ENCODE measurements at places on chromosomes 3 and 15.
A peak's percentile ranks its signal among the peaks of the same experiment; 100 is the strongest.

GRCh38 chr3:174854987-174855386 is 4.1 kb upstream of the NAALADL2 start:
- no peak for DNase-seq

DNA sequence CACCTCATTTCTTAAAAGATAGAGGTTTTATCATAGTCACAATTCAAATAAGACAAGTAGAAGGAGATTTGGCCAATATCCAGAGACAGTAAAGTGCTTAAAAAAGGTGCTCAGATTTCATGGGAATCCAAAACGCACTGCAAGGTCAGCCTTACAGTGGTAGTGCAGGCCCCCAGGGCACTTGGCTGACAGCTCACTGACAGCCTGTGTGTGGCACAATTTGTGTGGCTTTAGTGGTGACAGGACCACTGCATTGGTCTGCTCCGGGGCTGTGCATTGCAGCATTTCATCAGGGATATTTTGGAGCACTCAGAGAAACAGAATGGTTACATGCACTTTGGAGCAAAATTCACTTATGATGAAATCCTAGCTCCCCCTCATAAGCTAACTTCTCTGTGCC is 544.3 kb downstream of the NTRK3 start:
- DNase-seq = no peak

DNA sequence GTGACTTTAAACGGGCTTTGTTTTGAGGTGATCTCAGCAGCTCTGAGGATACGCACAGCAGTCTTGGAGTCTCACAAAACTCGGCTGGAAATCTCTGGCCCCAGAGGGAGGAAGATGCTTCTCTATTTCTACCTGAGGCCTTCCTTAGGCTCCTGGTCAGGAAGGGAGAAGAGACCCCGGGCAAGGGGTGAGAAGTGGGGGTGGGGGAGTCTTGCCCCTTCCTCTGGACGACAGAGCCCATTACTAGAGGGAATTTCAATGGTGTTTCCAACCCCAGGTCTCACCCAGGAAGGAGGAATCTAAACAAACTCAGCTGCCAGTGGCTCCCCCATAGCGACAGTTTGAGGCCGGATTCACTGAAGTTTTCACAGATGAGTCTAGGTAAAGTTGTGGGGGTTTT is 37.4 kb upstream of the PCSK6 start:
- DNase-seq = no peak

DNA sequence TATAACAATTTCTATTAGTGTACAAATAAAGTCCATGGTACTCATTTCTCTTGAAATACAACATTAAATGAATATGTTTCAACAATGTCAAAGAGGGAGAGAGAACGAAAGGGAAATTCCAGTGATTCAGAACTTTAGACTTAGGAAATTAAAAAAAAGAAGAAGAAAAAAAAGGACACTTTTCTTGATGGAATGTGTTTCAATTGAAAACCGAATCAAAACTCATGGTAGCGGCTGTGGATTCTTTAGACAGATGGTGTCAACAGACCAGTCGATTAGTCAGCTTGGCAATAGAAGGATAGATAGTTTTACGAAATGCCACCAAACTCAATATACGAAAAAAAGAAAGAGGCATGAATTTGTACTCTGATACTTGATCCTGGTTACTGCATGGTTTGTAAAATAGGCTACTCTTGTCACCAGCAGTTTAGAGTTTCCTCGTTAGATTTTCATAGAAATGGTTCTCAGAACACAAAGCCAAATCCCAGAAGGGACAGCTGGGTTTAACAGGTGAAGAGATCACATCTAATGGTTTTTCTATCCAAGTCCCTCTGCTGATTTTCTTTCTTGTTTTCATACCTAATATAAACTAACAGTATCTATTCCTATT is 793.5 kb downstream of the ROBO1 start:
- no peak for DNase-seq

GRCh38 chr3:196517162-196517800 is 2.1 kb upstream of the SMCO1 start:
- no peak for DNase-seq

- DNase-seq = no peak
Measured at GRCh38 chr15:29518442-29518841, 248.8 kb upstream of the NSMCE3 start.

DNA sequence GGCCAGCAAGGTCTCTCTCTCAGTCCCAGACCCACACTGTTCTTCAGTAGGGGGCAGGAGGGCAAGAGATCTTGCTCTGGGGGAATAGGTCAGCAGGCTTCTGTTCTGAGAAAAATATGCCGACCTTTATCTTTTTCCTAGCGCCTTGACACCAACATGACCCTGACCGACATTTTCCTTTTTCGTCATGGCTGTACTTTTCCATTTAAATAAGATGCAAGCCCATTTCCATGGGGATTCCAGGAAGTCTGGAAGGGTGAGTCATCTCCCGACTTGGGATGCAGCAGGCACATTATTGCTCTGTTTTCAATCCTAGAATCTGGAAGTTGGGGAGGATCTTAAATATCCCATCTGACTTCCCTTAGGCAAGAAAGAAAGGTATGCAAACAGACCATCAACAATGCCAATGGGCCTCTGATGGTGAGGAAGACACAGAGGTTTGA is 261.5 kb upstream of the LRTM1 start:
- DNase-seq = no peak

DNA sequence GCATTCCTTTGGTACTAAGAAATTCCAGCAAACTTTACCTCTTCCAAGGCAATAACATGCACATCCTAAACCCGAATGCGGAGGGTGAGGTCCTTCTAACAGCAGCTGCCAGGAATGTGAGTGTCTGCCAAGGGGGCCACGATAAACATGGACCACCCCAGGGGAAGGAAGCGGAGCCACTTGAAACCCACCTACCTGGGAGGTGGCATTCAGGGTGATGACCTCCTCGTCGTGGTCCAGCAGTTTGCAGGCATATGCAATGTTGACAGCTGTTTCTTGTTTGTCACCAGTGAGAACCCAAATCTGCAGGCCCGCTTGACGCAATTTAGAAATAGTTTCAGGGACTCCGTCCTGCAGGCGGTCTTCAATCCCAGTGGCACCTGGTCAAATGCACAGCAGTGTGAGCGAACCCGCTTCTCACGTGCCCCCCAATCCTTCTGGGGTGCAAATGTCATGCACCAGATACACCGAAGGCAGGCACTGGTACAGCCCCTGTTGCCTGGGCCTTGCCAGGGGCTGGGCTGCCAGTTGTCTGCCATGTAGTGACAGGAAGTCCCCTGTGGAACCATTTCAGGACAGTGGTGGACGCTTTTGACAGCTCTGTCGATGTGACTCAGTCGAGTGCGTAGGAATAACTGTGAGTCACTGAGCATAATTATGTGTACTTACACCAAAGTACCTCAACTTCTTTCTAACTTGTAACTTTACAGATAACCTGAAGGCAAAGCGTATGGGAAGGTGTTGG is 161.2 kb downstream of the ATP10A start:
- no peak for DNase-seq

GRCh38 chr15:49826640-49827234 is 205.9 kb downstream of the DTWD1 start:
- no peak for DNase-seq

GRCh38 chr3:117696851-117697407 is 987.4 kb downstream of the TUSC7 start:
- no peak for DNase-seq

DNA sequence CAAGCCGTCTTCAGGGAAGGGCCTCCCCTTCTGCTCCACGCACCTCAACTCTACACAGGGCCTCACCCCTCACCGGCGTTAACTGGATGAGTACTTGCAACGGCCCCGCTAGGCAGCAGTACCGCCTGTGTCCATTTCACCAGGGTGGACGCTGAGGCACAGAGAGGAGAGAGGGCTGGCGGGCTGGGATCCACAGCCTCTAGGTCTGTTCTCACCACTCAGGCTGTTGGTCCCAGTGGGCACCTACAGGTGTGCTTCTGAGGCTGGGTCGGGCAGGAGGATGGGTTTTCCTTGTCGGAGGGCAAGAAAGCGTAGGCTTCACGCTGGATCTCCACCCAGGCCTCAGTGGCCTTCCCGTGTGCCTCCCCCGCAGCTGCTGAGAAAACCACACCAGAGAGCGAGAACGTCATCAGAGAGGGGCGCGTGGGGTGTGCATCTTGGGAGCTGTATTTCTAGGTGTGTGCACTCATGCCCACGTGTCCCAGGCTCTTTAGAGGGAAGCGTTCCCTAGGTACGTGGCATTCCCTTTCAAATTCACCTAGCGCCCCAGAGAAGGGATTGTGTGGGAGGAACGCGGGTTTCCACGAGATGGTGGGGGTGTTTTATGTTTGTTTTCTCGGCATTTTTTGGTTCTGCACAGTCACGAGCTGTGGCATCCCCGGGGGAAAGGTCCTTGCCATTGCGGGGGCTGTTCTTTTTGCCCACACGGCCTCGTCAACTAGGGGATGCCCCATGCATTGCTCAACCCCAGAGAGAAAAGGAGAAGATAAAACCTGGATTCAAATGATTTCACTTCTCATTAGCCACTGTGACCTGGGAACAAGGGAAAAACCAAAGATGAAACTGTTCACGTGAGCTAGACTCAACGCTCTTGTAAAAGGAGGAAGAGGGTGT is 67.7 kb downstream of the MGLL start:
- DNase-seq = no peak

DNA sequence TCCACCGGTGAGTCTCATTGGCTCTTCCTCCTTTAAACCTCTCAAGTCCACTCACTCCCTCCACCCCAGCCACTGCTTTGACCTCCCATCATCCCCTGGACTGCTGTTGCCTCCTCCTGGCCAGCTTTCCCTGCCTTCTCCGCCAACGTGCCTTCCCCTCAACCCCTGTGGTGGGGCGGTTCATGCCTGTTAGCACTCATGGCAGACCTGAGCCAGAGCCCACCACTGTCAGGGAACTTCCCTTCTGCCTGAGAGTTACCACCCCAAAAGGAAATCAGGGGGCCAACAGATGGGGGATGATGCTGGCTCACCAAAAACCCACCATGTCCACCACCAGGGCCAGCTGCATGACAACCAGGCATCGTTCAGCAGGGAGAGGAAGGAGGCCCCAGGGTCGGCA is 44.2 kb upstream of the SLC6A1 start:
- no peak for DNase-seq

DNA sequence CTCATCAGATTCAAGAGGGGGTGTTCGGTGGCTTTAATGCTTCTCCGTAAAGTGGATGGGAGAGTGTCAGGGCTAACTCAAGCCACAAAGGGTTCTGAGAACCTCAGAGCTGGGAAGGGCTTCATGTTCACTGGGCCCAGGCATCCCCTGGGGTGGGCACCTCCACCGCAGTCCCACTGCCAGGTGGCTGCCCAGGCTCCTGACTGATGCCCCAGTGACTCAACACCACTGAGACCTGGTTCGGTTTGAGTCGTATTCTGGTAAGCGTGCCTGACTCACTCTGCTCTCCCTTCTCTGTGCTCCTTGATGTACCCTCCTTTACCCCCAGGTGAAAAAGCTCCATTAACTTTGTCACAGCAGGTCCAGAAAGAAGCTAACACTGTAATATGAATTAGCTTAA is 304.6 kb downstream of the RPLP1 start:
- peak; percentile 62 for DNase-seq

DNA sequence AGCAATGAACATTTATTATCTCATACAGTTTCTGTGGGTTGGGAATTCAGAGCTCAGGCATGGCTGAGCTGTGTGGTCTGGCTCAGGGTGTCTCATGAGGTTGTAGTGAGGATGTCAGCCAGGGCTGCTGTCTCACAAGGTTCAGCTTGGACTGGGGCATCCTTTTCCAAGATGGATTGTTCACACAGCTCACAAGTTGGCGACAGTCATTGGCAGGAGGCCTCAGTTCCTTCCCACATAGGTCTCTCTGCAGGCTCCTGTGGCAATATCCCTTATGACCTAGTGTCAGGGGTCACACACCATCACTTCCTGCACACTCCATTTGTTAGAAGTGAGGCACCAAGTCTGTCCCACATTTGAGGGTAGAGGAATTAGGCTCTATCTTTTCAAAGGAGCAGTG is 56.0 kb downstream of the RPLP1 start:
- DNase-seq = no peak

DNA sequence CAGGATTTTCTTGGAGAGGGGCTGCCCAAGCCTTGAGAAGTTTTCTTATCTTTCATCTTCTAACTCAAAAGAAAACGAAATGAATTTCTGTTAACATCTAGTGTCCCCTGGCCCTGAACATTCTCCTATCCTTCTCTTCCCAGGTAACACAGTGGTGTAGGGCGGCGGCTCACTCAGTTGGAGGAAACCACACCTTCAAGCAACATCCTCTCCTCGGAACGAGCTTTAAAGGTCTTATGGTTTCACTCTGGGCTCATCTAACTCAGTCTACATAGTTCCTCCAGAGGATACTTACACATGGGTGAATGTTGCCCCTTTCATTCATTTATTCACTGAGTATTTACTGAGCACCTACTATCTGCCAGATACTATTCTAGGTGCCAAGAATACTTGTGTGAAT is 31.0 kb upstream of the KLHL6 start:
- no peak for DNase-seq

- no peak for DNase-seq
Measured at GRCh38 chr3:101271728-101272127, 48.6 kb downstream of the IMPG2 start.

- DNase-seq = no peak
Measured at GRCh38 chr3:111609700-111610099, 14.6 kb upstream of the ZBED2 start.

DNA sequence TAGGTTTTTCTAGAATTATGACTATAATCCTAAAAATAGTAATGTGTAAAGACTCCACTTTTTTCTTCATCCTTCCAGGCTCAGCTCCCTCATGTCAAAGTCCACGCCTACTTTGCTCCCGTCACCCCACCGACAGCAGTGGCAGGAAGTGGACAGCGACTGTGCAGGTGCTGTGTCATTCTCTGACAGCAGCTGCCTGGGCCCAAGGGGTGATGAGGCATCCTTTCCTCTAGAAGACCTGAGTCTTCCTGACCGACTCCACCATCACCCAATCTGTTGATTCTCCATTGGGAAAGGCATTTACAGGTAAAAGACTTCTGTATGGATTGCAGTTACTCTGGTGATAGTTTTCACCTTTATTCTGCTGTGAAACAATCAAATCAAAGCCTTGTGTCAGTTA is 54.8 kb downstream of the UBP1 start:
- DNase-seq = no peak

DNA sequence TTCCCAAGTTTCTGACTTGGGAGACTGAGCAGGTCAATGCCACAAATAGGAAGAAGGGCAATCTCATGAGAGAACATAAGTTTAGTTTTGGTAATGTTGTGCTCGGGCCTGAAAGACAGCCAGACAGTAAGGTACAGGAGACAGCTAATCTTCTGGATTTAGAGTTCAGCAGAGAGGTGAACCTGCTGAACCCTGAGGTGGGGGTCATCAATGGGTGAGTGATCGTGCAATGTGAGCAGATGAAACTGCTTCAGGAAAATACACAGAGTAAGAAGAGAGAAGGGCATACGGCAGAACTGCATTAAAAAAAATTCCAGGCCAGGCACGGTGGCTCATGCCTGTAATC is 23.3 kb downstream of the RUBCN start:
- no peak for DNase-seq

DNA sequence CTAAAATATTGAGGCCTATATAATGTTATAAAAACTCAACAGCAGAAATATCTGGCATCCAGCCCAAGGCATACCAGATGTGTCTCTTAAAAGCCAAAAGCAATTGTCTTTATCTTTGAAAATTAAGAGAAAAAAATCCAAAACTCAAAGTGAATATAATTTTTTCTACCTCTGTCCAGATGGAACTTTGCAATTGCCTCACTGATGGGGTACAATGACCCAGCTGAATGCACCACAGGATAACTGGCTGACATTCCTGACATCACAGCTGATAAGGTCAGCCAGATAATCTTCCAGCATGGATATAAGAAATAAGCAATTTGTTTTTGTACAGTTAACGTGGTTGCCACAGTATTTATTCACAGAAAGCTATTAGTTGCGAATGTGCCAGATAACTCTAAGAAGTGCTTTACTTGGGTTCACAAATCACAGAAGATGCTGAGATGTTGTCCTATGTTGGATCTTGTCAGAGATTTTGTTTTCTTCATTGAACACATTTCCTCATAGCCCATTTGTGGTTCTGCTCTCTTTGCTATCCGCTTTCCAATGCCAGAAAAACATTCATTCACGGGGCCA is 566.9 kb upstream of the CCDC54 start:
- DNase-seq = no peak

All from activated T-helper 1 cell treated with anti-CD3 and anti-CD28 coated beads, Interleukin-2, amount 50 U/mL, for 16 hours (primary cell).